ENCODE measurements at places on chromosomes 3 and 15.
A peak's percentile ranks its signal among the peaks of the same experiment; 100 is the strongest.

GRCh38 chr15:55715355-55716076 lies 27.4 kb downstream of the PRTG start:
- H3K4me3 ChIP-seq: no peak overlapping the region
- H3K27me3 ChIP-seq: peaks cover 10% of the 10 kb centered on the region
- no peak overlapping the region for H3K27ac ChIP-seq
- no peaks in the 10 kb centered on the region for H3K36me3 ChIP-seq

GRCh38 chr3:10518506-10519150 lies 13.2 kb upstream of the ATP2B2 start:
- DNase-seq: no peak
- peaks cover 25% of the 10 kb centered on the region for H3K27me3 ChIP-seq
- no peaks in the 10 kb centered on the region for H3K36me3 ChIP-seq
- H3K4me1 ChIP-seq: no peaks in the 10 kb centered on the region
- H3K27ac ChIP-seq: no peak overlapping the region

GRCh38 chr3:185046164-185046515 lies 106.7 kb downstream of the C3orf70 start:
- H3K27me3 ChIP-seq: no peaks in the 10 kb centered on the region
- DNase-seq: no peak
- H3K27ac ChIP-seq: no peak overlapping the region
- peaks cover 17% of the 10 kb centered on the region for H3K36me3 ChIP-seq
- H3K4me3 ChIP-seq: no peak overlapping the region

- no peak for DNase-seq
- no peaks in the 10 kb centered on the region for H3K36me3 ChIP-seq
- H3K4me1 ChIP-seq: peaks cover 12% of the 10 kb centered on the region
- peaks cover 2% of the 10 kb centered on the region for H3K27me3 ChIP-seq
Measured at GRCh38 chr3:120678331-120678947, 3.6 kb downstream of the HGD start.

GRCh38 chr15:73231661-73232419 lies 136.9 kb downstream of the HCN4 start:
- no peak overlapping the region for H3K27ac ChIP-seq
- no peaks in the 10 kb centered on the region for H3K27me3 ChIP-seq
- peaks cover 1% of the 10 kb centered on the region for H3K4me1 ChIP-seq
- no peaks in the 10 kb centered on the region for H3K36me3 ChIP-seq
- no peak overlapping the region for H3K4me3 ChIP-seq

DNA sequence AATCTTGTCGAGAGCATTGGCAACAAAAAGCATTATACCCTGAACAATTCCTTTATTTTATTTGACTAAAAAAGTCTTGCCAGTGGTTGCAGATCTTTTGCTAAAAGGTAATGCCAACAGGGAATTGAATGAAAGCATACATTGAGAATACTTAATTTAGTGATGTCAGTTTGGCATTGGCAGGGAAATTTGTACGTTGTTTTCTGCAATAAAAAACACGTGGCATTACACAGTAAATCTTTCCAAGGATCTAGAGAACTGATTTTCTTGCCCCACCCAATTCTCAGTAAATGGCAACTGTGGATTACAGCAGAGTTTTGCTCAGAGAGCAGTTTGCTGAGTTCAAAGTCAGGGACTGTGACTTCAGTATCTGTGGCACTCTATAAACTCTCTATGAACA lies 38.3 kb upstream of the IGSF10 start:
- H3K4me1 ChIP-seq: no peaks in the 10 kb centered on the region
- peaks cover 8% of the 10 kb centered on the region for H3K27me3 ChIP-seq
- H3K27ac ChIP-seq: no peak overlapping the region
- H3K4me3 ChIP-seq: no peak overlapping the region
- DNase-seq: no peak

DNA sequence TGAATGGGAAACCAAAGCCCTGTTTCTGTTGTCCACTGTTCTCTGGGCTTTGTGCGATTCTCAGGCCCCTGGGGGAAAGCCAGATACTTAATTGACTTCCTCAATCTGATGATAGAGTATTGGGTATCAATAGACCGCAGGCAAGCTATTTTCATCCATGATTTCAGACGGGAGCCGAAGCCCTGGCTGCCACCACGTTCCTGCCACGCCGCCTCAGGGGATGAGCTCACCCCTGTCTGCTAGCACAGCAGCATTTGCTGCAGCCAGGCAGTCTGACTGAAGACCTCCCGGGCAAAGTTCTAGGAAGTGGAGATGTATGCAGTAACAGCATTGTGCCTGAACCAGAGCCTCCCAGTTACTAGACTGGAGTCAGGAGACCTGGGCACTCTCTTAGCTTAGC lies 69.8 kb downstream of the ISG20 start:
- no peak overlapping the region for H3K4me3 ChIP-seq
- no peaks in the 10 kb centered on the region for H3K36me3 ChIP-seq
- DNase-seq: no peak
- H3K27ac ChIP-seq: no peak overlapping the region

- no peak overlapping the region for H3K27ac ChIP-seq
- no peak for DNase-seq
- peaks cover 13% of the 10 kb centered on the region for H3K27me3 ChIP-seq
- no peak overlapping the region for H3K4me3 ChIP-seq
Measured at GRCh38 chr15:49406352-49407118, 16.5 kb upstream of the FGF7 start.

- H3K4me1 ChIP-seq: no peaks in the 10 kb centered on the region
- H3K27ac ChIP-seq: no peak overlapping the region
- DNase-seq: no peak
- H3K4me3 ChIP-seq: no peak overlapping the region
Measured at GRCh38 chr15:62558640-62559380, 393.7 kb upstream of the C2CD4B start.

- no peak for DNase-seq
- no peaks in the 10 kb centered on the region for H3K36me3 ChIP-seq
- no peaks in the 10 kb centered on the region for H3K27me3 ChIP-seq
- no peaks in the 10 kb centered on the region for H3K4me1 ChIP-seq
Measured at GRCh38 chr3:40043444-40043755, 234.0 kb downstream of the MYRIP start.

DNA sequence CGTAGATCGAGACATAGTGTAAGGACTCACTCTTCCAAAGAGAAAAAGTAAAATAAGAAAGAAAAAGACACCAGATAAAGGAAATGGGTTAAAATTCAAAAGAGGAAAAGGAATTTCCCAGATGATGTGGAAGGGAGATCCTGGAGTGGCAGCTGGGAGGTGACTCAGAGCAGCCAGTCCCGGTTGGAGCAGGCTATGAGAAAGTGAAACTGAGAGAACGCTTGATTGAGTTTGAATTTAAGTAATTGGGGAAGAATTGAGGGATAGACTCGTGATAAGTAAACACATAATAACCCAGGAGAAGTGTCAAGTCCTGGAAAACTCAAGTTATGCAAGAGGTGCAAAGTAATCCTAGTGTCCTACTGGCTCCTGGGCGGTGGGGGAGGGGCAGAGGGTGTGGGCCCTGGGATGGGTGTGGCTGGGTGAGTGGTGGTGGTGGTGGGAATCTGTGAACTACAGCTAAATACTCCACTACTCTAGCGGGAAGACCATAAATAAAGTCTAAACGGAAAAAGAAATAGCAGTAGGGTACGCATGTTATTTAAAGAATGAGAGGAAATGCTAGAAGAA lies 1.2 kb downstream of the PRR20G start:
- no peak for DNase-seq
- H3K4me3 ChIP-seq: no peak overlapping the region
- H3K27ac ChIP-seq: no peak overlapping the region
- H3K27me3 ChIP-seq: no peaks in the 10 kb centered on the region
- H3K36me3 ChIP-seq: no peaks in the 10 kb centered on the region

DNA sequence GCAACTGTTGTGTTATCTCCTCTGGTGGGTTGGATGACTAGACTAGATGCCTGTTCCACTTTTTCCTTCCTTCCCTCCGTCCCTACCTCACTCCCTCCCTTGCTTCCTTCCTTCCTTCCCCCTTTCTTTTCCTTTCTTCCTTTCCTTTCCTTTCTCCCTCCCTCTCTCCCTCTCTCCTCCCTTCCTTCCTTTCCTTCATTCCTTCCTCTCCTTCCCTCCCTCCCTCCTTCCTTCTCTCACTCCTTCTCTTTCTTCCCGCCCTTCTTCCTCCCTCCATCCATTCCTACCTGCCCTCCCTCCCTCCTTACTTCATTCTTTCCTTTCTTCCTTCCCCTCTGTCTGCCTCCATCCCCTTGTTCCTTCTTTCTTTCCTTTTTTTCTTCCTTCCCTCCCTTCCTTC lies 1045.3 kb downstream of the OTOL1 start:
- no peak overlapping the region for H3K4me3 ChIP-seq
- H3K27me3 ChIP-seq: no peaks in the 10 kb centered on the region
- no peaks in the 10 kb centered on the region for H3K36me3 ChIP-seq
- no peak overlapping the region for H3K27ac ChIP-seq
- no peak for DNase-seq

DNA sequence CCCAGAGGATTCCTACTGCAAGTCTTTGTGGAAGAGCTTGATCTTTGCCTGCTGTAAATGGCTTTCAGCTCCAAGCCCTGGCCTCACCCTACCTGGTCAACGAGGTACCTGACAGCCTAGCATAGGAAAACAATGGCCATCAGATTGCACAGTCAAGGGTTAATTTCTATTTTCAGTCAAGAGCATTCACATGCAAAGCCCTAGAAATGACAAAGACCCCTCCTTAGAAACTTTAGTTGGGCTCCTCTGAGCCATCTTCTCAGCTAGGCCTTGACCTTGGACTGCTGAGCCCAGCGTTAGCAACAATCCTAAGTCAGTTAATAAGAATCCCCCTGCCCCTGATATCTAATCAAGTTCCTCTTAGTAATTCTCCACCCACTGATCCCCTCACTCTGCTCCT lies 18.5 kb downstream of the MESD start:
- H3K4me3 ChIP-seq: no peak overlapping the region
- peaks cover 11% of the 10 kb centered on the region for H3K4me1 ChIP-seq
- no peak overlapping the region for H3K27ac ChIP-seq
- H3K36me3 ChIP-seq: peaks cover 34% of the 10 kb centered on the region
- H3K27me3 ChIP-seq: no peaks in the 10 kb centered on the region

GRCh38 chr3:188294823-188295487 lies 141.0 kb downstream of the LPP start:
- no peak for DNase-seq
- H3K4me1 ChIP-seq: peaks cover 42% of the 10 kb centered on the region
- H3K4me3 ChIP-seq: no peak overlapping the region

DNA sequence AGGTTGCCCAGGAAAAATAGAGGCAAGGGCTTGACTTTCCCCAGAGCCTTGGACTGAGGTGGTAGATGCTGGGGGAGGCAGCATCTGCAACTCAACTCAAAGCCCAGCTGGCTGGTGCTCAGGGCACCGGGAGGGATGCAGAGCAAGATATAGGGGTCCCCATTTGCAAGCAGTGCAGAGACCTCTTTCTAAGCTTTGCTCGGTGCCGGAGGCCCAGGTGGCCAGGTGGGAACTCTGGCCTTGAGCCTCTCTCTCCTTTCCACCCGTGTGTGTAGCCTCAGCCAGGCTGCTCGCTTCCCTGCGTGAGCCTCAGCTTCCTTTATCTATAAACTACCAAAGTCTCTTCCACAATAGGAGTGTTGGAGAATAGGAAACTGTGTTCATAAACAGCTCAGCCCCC lies 36.5 kb downstream of the SLC6A6 start:
- peaks cover 27% of the 10 kb centered on the region for H3K4me1 ChIP-seq
- no peak for DNase-seq
- H3K36me3 ChIP-seq: peaks cover 7% of the 10 kb centered on the region
- no peak overlapping the region for H3K4me3 ChIP-seq
- H3K27ac ChIP-seq: peak overlapping the region; percentile 13

- DNase-seq: no peak
- H3K36me3 ChIP-seq: no peaks in the 10 kb centered on the region
- no peak overlapping the region for H3K27ac ChIP-seq
- H3K27me3 ChIP-seq: no peaks in the 10 kb centered on the region
Measured at GRCh38 chr3:71652781-71653413, 69.4 kb upstream of the FOXP1 start.

GRCh38 chr3:11928381-11928780 lies 75.8 kb upstream of the SYN2 start:
- peaks cover 4% of the 10 kb centered on the region for H3K27me3 ChIP-seq
- no peaks in the 10 kb centered on the region for H3K36me3 ChIP-seq
- no peaks in the 10 kb centered on the region for H3K4me1 ChIP-seq
- no peak overlapping the region for H3K4me3 ChIP-seq
- H3K27ac ChIP-seq: no peak overlapping the region

- peaks cover 65% of the 10 kb centered on the region for H3K27me3 ChIP-seq
- no peak overlapping the region for H3K4me3 ChIP-seq
- no peaks in the 10 kb centered on the region for H3K36me3 ChIP-seq
- DNase-seq: no peak
- H3K27ac ChIP-seq: no peak overlapping the region
- H3K4me1 ChIP-seq: peaks cover 5% of the 10 kb centered on the region
Measured at GRCh38 chr3:124586126-124587052, 143.9 kb upstream of the UMPS start.

DNA sequence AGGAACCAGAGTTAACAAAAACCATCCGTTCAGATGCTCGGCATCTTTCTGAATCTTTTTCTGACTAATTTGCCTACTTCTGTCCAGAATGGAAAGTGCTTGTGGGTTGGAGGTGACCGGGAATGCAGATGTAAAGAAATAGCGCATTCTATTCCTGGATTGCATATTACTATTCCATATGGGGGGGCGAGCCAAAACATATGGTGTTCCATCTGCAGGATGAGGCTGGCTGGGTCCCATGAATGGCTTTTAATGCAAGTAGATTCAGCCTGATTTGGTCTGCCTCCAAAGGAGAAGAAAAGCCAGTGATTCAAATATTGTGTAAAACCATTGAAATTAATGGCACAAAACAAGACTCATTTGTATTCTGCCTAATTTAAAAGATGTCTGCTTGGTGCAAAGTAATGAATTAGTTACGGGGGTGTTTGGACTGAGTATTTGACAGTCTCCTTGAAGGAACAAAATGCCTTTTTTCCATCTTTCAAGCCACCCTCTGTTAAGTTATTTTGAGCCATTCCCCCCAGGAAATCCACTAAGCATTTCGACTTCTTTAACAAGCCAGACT lies 99.0 kb downstream of the ST8SIA2 start:
- H3K4me1 ChIP-seq: no peaks in the 10 kb centered on the region
- DNase-seq: no peak
- H3K27me3 ChIP-seq: peaks cover 4% of the 10 kb centered on the region
- no peak overlapping the region for H3K4me3 ChIP-seq

GRCh38 chr15:25179673-25180511 lies 225.1 kb downstream of the SNRPN start:
- no peaks in the 10 kb centered on the region for H3K36me3 ChIP-seq
- no peak for DNase-seq
- H3K4me3 ChIP-seq: no peak overlapping the region
- no peak overlapping the region for H3K27ac ChIP-seq

GRCh38 chr3:183799461-183799860 lies 25.9 kb downstream of the MAP6D1 start:
- H3K27me3 ChIP-seq: no peaks in the 10 kb centered on the region
- no peak for DNase-seq
- H3K36me3 ChIP-seq: peaks cover 58% of the 10 kb centered on the region
- H3K27ac ChIP-seq: no peak overlapping the region

DNA sequence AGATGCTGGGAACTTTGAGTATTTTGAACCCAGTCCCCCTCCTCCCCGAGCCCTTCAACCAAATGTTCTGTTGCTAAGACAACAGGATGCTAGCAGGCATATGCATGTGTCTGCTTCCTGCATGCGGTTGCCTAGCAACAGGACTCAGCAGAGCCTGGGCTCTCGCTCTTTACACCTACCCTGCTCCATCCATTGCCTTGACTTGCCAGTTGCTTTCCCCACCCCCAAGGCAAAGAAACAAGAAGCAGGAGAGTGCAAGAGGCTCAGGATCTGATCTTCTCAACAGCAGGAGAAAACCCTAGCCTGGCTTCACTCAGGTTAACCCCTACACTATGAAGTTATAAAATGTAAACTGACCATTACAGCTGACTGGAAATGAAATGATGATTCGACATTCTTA lies 393.0 kb downstream of the IGSF11 start:
- H3K4me1 ChIP-seq: no peaks in the 10 kb centered on the region
- no peak for DNase-seq
- no peaks in the 10 kb centered on the region for H3K27me3 ChIP-seq
- H3K4me3 ChIP-seq: no peak overlapping the region
